ENCODE measurements at places on chromosomes 4 and X.

DNA sequence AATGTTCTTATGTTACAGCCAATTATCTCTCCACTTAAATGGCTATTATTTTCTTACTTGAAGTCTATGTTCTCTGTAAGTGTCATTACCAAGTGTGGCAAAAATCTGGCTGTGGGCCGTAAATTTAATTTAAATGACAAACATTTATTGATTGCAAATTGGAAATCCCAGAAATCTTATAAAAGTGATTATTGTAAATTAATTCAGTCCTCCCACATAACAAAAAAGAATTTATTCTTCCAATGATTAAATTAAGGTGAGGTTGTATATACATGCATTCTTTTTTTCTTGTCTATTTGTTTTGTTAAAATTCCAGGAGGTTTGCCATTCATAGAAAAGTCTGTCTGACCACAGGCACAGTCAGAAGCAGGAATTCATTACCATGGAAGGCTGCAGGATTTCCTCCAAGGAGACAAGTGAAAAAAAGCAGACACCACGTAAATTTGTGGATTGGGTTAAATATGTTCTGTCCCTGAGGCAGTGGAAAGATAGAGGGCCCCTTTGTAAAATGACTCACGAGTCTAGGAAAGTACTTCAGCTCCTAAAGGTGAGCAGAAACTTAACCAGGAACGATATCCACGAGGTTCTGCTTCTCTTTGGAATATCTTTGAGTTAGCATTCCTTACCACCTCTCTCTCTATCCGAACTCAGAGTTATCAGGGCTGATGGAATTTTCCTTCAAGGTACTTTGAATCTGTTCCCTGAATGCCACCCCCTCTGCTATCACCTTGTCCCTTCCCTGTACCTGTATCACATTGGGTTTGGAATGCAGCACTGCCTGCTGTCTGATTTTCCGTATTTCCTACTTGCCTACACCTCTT lies 10.7 kb downstream of the PPARGC1A start:
- DNase-seq: no peak

DNA sequence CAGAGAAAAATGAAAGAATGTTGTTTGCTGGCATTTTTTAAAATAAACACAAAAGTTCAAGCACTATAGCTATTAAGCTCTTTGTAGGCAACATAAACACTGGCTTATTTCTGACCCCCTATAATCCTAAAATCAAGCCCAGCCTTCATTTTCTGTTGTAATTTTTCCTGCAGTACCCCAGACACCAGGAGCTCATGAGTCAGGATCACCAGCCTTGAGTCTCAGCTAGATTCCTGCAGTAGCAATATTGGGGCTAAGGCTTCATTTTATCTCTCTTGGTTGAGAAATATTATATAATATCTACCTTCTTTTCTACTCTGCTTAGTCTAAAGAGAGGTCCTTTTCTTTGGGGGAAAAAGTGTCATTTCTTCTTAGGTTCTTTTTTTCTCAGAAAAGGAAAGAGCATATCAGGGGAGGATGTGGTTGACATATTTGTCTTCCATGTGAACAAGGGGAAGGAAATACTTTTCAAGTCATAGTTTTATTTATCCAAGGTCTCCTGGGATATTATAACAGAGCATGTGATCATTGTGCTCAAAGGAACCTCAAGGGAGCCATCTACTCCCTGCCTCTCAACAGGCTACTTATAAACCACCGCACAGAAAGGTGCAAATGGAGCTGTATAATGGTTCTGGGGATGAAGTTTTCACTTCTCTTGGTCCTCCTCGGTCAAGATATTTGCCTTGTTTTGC lies 678.3 kb upstream of the NR3C2 start:
- DNase-seq: no peak

DNA sequence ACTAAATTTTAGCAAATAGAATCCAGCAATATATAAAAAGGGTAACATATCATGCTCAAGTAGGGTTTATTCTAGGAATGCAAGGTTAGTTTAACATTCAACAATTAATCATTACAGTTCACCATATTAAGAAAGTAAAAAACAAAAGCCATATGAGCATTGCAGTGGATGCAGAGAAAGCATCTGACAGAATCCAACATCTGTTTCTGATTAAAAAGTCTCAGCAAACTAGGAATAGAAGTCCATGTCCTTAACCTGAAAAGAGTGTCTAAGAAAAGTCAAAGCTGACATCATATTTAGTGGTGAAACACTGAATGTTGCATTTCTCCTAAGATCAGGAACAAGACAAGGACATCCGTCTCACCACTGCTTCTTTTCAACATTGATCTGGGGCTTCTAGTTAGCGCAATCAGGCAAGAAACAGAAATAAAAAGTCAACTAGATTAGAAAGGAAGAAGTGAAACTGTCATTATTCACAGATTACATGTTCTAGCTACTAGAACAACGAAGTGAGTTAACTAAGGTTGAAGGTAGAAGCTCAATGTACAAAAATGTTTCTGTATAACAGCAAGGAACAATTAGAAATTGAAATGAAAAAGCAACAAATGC lies 49.3 kb downstream of the MRPL1 start:
- no peak for DNase-seq

DNA sequence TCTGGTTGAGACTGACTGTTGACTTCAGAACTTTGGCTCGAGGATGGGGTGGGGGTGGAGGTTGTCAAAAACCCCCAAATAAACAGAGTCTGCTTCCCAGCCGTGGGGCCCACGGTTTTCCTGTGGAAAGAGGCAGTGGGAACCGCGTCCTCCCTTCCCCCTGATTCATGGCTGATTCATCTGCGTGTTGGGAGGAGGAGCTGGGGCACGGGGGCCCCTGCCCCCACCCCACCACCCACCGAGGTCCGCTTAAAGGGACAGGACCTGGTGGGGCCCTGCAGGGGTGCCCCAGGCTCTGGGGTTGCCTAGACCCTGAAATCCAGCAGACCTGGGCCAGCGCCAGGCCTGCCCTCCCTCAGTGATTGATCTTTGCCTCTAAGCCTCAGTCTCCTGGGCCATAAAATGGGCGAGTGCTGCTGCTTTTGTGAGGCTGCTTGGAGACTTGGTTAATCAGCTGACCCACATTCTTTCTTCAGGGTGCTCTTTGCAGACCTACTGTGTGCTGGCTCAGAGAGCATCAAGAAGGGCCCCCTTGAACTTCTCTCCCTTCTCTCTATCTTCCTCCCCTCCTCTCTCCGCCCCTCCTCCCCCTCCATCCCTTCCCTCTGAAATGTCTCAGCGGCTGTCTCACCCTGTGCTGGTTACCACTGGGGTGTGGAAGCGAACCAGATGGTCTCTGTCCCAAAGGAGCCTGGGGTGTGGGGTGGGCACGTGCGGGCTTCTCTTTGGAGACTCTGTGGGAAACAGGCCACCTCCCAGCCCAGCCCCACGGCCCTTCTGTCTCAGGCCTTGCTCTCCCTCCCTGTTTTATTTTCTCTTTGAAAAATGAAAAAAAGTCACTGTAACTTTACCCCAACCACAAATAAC lies 9.1 kb downstream of the HTRA3 start:
- DNase-seq: no peak

GRCh38 chr4:170589597-170590191 lies 499.9 kb upstream of the AADAT start:
- DNase-seq: no peak

GRCh38 chr4:92714640-92715039 lies 410.9 kb downstream of the GRID2 start:
- no peak for DNase-seq

- no peak for DNase-seq
Measured at GRCh38 chr4:4673070-4673469, 131.2 kb upstream of the STX18 start.

DNA sequence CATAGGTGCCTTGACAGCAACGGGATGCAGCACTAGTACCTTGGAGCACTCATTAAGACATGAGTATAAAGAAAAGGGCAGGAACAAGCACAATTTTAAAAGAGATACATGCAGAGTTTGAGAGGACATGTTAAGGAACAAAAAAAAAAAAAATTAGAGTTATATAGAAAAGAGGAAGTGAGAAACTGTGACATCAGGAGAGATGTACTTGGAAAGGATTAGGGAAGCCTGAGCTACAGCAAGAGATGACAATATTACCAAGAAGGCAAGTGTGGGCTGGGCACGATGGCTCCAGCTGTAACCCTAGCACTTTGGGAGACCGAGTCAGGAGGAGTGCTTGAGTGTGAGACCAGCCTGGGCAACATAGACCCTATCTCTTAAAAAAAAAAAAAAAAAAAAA lies 37.4 kb downstream of the GPR143 start:
- DNase-seq: no peak

DNA sequence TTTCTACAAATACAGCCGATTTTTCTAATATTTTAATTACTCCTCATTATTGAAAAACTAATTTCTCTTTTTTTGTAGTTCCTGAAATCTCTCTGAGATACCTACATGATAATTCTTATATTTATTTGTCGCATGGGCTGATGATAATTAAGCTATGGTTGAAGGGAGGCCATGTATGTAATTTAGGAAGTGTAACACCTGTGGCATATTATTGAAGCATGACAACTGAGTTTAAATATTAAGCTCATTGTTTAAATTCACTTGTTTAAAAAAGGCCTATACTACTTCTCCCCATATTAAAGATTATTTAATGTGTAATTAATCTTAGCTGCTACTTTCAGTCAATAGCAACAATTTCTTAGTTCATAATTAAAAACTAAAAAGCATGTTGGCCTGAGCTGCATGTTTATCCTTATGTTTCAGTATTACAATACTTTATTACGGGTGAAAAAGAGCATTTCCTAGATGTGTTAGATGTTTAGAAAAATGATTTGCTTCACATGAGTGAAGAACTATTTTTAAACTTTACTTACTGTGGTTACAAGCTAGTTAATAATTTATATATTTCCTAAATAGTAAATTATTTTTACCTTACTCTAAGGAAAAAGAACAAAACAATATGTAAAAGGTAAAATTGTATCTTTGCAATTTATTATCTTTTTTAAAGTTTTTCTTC lies 122.4 kb downstream of the RAP1GDS1 start:
- no peak for DNase-seq

- DNase-seq: no peak
Measured at GRCh38 chrX:53483838-53484405, 49.8 kb upstream of the HSD17B10 start.

GRCh38 chr4:1321486-1321885 lies 25.5 kb upstream of the UVSSA start:
- DNase-seq: no peak

GRCh38 chrX:48786341-48786800 lies at the start of gene GATA1:
TSS of gene GATA1 (plus strand) at chrX:48786590. CDS start at chrX:48791110, 4,520 bp downstream.
- DNase-seq: no peak

DNA sequence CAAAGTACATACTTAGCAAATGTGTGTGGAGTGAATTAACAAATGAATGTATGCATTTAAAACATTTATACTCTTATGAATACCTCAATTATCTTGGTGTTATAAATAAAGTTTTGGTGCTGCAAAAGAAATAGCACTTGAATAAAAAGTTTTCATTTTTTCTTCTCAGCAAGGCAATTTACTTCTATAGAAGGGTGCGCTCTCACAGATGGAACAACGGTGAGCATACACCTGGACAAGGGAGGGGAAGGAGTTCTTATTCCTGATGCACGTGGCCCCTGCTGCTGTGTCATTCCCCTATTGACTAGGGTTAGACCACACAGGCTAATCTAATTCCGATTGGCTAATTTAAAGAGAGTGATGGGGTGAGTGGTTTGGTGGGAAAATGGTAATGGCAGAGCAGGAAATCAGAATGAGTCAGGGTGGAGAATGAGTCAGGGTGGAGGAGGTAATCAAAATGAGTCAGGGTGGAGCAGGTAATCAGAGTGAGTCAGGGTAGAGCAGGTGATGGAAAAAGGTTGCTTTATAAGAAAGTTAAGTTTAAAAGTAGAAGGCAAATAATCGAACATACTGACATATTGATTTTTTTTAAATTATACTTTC lies 28.2 kb upstream of the PGK1 start:
- DNase-seq: no peak

- no peak for DNase-seq
Measured at GRCh38 chr4:118994030-118994429, 105.4 kb downstream of the SYNPO2 start.

DNA sequence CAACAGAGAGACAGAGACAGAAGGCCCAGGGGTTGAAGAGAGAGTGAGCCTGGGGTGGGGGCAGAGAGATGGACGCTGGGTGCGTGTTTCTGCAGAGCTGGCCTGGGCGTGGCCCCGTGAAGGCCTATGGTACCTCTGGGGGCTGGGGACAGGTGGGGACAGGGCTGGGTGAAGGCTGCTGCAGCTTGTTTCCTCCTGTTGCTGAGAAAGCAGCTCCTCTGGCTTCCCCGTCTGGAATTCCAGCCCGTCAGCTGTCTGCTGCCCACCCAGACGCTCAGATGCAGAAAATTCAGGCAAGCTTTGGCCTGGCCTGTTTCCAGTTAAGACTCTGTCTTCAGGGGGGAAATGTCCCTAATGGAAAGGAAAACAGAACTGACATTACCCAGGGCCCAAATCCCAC lies 76.8 kb upstream of the PSAPL1 start:
- DNase-seq: no peak

DNA sequence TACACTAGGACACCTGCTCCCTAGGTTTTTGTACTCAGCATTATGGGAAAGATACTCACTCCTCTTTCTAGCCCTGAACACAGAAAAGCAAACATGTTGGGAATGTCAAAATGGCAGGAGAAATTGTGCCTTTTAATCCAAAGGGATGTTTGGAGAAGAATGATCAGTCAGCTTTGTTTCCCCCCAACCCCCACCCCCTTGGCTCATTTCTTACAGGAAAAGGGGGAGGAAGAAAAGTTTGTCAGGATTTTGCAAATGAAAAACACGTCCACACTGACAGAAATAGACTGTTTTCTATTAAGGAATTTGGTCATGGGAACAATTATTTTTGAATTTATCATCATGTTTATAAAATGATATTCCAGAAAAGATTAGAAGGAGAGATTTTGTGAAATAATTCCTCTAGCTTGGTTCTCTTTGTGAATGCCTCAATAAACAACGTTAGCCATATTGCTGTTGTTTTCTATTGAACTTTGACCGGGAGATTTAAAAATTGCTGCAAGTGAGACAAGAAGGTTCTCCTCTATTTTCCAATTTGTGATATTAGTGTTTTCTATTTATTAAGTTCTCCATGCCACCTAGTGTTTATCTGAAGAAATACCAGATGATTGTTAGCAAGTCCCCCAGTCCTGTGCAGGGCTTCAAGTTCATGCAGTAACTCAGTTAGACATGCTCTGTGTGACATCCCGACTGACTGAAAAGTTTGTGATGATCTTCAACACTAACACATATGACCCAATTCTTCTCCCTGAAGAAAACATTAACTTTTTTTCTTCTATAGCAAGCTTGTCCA lies 31.3 kb upstream of the TFDP3 start:
- DNase-seq: no peak

- no peak for DNase-seq
Measured at GRCh38 chr4:133146574-133147241, 2.4 kb upstream of the PCDH10 start.

- no peak for DNase-seq
Measured at GRCh38 chrX:69073241-69073640, 92.0 kb downstream of the PJA1 start.

DNA sequence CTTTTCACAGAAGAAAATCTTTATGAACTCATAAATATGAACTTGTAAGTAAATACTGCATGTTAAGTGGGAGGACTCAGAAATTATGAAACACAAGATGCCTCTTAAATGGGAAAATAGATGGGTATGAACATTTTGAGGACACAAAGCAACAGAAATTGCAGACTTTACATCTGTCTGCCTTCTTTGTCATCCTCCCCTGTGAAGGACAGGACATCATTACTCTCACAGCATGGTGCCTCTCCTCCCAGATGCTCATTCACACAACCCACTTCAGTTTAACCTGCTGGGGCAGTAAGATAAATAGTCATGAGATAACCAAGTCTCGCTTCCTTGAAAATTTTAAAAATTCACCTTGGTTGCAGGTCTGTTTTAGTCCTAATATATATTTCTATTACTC lies 144.5 kb downstream of the APBB2 start:
- no peak for DNase-seq

GRCh38 chr4:72112514-72113156 lies 80.8 kb downstream of the NPFFR2 start:
- no peak for DNase-seq

All from activated CD4-positive, alpha-beta T cell treated with anti-CD3 and anti-CD28 coated beads for 1 hour (primary cell).